ENCODE measurements at places on chromosomes 1 and 21. TPM values are rescaled to one million over a fixed set of nuclear protein-coding genes. Genes with fewer than 3 reads are reported as not detected.
A peak's percentile ranks its signal among the peaks of the same experiment; 100 is the strongest.

TP73 gene
- total RNA-seq, result 4.8 TPM

KRTAP11-1 gene
- not detected for total RNA-seq

C1orf94 gene
- 0.29 TPM for total RNA-seq

BRINP3 gene
- total RNA-seq, result not detected

FAAH gene
- total RNA-seq, result 53.4 TPM

YRDC gene
- total RNA-seq, result 22.0 TPM

DNA sequence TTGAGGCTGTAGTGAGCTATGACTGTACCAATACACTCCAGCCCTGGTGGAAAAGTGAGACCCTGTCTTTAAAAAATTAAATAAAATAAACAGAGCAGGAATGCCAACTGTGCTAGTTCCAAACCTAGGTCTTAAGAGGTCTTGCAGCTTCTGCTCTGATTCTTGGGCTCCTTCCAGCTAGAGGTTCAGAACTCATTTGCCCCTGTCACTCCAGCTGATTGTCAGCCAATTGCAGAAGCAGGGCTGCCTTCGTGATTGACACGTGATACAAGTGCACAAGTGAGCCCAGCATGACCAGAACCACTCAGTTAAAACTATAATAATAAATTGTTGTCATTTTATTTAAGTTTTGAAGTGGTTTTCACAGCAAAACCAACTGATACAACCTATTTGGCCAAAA, 298.4 kb downstream of the USP25 start:
- no peaks in the 10 kb centered on the region for H3K36me3 ChIP-seq
- H3K27me3 ChIP-seq, result no peaks in the 10 kb centered on the region
- no peak for DNase-seq
- no peak overlapping the region for H3K4me3 ChIP-seq

DNA sequence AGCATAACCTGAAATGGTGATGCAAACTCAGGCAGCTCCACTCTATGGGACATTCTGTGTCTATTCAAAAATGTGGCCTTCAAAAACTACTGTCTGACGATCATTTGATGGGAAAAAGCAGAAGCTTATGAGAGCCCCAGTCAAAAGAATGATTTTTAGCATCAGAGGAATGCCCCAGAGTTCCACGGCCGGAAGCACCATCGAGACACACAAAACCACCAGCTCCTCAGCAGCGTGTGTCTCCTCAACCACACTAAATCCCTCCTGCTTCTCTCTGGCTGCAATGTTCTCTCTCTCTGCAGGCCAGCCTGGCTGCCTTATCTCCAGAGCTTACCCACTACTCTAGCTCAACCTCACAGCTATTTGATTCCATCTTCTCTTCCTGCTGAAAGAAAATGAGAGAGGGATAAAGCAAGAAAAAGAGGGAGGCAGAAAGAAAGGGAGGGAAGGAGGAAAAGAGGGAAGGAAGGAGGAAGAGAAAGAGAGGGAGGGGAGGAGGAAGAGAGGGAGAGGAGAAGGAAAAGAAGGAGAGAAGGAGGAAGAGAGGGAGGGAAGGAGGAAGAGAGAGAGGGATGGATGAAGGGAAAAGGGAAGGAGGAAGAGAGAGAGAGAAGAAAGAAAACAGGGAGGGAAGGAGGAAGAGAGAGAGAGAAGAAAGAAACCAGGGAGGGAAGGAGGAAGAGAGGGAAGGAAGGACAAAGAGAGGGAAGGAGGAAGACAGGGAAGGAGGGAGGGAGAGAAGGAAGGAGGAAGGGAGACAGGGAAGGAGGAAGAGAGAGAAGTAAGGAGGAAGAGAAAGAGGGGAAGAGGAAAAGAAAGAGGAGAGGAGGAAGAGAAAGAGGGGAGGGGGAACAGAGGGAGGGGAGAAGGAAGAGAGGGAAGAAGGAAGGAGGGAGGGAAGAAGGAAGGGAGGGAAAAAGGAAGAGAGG, 33.5 kb upstream of the LAPTM5 start:
- H3K4me3 ChIP-seq, result no peak overlapping the region
- peaks cover 3% of the 10 kb centered on the region for H3K4me1 ChIP-seq
- no peak for DNase-seq
- no peak overlapping the region for H3K27ac ChIP-seq
- H3K27me3 ChIP-seq, result no peaks in the 10 kb centered on the region

- H3K4me1 ChIP-seq, result no peaks in the 10 kb centered on the region
- no peak overlapping the region for H3K27ac ChIP-seq
- H3K27me3 ChIP-seq, result no peaks in the 10 kb centered on the region
- H3K36me3 ChIP-seq, result no peaks in the 10 kb centered on the region
- H3K4me3 ChIP-seq, result no peak overlapping the region
- DNase-seq, result no peak
Observed at GRCh38 chr1:206880314-206880713, 14.9 kb downstream of the IL20 start.

DNA sequence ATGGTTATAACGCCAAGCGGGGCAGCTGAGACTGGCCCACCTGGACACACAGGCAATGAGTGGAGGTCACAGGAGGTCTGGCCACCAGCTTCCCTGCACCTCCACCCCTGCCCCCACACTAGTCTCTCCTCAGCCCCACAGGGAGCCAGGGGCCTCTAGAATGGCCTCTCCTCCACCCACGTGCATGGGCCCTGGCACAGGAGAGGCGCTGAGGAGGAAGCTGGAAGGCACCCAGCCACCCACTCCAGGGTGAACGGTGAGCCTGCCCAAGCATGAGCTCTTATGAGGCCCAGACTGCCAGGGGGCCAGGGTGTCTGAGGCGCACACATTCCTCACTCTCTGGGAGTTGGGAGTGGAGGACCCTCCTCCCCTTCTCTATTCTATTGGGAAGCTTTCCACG, 22.2 kb downstream of the LRP8 start:
- H3K27ac ChIP-seq, result no peak overlapping the region
- H3K4me3 ChIP-seq, result no peak overlapping the region
- H3K36me3 ChIP-seq, result no peaks in the 10 kb centered on the region
- no peaks in the 10 kb centered on the region for H3K27me3 ChIP-seq
- no peak for DNase-seq

- no peak for DNase-seq
- H3K36me3 ChIP-seq, result no peaks in the 10 kb centered on the region
- no peak overlapping the region for H3K4me3 ChIP-seq
- H3K27ac ChIP-seq, result no peak overlapping the region
Observed at GRCh38 chr1:232704694-232705680, 75.1 kb upstream of the SIPA1L2 start.

DNA sequence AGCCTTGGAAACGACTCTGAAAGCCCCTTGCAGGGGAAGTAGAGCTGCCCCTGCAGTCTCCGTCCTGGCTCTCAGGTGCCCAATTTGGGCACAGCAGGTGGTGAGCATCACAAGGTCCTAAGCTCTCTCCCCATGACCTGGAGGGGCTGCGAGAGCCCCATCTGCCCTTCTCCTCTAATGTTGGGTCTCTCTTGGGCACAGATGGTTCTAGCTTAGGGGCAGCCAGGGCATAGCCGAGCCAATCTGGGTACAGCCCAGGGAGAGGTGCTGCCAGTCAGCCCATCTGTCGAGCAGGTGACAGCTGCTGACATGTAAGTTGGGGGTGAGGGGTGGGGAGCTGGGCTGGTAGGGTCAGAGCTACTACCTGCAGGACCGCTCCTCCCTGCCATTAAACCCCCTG, 50.7 kb downstream of the SYT2 start:
- no peak overlapping the region for H3K27ac ChIP-seq
- no peaks in the 10 kb centered on the region for H3K36me3 ChIP-seq
- DNase-seq, result no peak
- H3K4me1 ChIP-seq, result no peaks in the 10 kb centered on the region

GRCh38 chr1:53708687-53709086, 30.3 kb downstream of the GLIS1 start:
- no peaks in the 10 kb centered on the region for H3K36me3 ChIP-seq
- no peak for DNase-seq
- no peak overlapping the region for H3K27ac ChIP-seq
- H3K27me3 ChIP-seq, result no peaks in the 10 kb centered on the region
- H3K4me3 ChIP-seq, result no peak overlapping the region
- no peaks in the 10 kb centered on the region for H3K4me1 ChIP-seq

DNA sequence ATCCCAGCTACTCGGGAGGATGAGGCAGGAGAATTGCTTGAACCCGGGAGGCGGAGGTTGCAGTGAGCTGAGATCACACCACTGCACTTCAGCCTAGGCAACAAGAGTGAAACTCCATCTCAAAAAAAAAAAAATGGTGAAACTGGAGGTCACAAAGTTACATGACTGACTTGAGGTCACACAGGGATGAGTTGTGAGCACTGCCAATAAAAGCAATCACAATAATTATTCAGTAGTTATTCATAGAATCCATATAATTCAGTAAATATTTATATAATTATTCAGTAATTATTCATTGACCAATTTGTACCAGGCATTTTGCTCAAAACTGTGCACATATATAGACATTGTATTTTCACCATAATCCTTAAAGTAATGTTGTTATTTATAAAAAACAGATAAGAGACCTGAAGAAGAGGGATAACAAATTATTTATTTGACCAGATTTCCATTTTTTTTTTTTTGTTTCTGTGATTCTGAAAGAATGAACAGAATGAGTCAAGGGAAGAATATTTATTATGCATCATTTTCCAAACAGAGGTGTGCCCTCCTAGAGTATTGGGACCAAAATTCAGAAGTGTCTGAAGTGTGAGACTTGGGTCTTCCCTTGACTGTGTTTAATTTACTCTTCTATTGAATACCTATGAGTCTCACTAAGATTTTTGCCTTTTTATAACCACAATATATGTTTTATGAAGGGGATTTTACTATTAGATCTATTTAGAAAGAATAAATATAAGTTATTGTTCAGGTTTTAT, 43.0 kb downstream of the PRKAB2 start:
- H3K27ac ChIP-seq, result no peak overlapping the region
- H3K36me3 ChIP-seq, result no peaks in the 10 kb centered on the region
- no peak overlapping the region for H3K4me3 ChIP-seq
- H3K4me1 ChIP-seq, result no peaks in the 10 kb centered on the region

- H3K27me3 ChIP-seq, result no peaks in the 10 kb centered on the region
- H3K4me3 ChIP-seq, result no peak overlapping the region
- no peaks in the 10 kb centered on the region for H3K36me3 ChIP-seq
- no peak overlapping the region for H3K27ac ChIP-seq
- DNase-seq, result no peak
Observed at GRCh38 chr1:100780814-100781213, 61.3 kb downstream of the VCAM1 start.

DNA sequence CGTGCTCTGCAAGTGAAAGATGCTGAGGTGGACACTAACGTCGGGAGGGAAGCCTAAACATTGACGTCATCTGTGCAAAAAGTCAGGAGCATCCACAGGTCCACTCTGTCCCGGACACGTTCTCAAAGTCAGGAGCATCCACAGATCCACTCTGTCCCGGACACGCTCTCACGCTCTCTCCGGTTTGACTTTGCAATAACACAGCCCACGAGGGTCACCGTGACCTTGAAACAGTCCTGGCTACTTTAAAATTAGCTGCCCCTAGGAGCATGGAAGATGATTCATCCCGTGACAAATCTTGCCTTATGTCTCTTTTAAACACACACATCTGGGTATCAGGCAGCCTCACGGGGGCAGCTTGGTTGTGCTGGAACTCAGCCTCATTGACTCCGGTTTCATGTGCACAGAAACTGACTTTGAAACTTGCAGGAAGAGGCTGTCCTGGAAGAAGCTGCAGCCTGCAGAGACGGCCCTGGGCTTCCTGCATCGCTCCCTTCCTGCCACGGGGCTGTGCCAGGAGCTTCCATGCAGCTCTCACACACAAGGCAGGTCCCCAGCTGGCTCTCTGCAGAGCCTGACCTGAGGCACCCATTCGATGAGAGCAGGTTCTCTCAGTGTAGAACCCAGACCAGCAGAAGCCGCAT, 18.1 kb upstream of the COL18A1 start:
- peak; percentile 52 for DNase-seq
- no peaks in the 10 kb centered on the region for H3K27me3 ChIP-seq
- no peak overlapping the region for H3K4me3 ChIP-seq
- H3K27ac ChIP-seq, result no peak overlapping the region

- DNase-seq, result peak; percentile 88
- H3K36me3 ChIP-seq, result no peaks in the 10 kb centered on the region
- no peaks in the 10 kb centered on the region for H3K4me1 ChIP-seq
- peak within 1 kb of the TSS; percentile 79 for H3K4me3 ChIP-seq
- H3K27me3 ChIP-seq, result peaks cover 74% of the 10 kb centered on the region
Observed at GRCh38 chr21:31872452-31873274, at the start of gene HUNK. Gene HUNK, plus strand, starts transcription at chr21:31873020. Its CDS starts 655 bp downstream, at chr21:31873675.

DNA sequence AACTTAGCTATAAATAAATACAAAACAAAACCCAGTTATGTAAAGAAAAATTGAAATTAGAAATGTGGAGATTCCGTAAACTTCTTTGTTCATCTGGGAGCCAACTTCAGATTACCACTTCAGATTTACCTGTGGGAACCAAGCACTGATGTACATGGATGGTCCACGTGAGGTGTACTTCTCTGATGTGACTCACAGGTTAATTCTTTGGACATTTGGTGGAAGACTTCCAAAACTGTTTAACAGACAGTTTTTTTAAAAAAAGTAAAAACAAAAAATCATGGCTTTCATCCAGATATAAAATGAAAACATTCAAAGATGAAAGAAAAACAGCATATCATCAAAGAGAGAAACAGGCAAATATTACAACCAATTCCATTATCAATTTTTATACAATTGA, 92.0 kb downstream of the MAST2 start:
- no peaks in the 10 kb centered on the region for H3K27me3 ChIP-seq
- H3K4me1 ChIP-seq, result no peaks in the 10 kb centered on the region
- H3K27ac ChIP-seq, result no peak overlapping the region
- H3K36me3 ChIP-seq, result peaks cover 12% of the 10 kb centered on the region
- no peak for DNase-seq
- H3K4me3 ChIP-seq, result no peak overlapping the region

DNA sequence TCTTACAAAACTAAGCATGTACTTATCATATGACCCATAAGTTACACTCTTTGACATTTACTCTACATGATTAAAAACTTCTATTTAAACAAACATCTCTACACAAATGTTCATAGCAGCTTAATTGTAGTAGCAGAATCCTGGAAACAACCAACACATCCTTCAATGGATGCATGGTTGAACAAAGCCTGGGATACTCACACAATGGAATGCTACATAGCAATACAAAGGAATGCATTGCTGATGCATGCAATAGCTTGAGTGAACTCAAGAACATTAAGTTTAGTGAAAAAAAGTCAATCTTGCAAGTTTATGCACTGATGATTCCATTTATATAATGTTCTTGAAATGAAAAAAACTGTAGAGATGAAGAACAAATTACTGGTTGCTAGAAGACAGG, 686.9 kb downstream of the LRRIQ3 start:
- H3K27ac ChIP-seq, result no peak overlapping the region
- no peak for DNase-seq
- H3K36me3 ChIP-seq, result no peaks in the 10 kb centered on the region
- H3K27me3 ChIP-seq, result no peaks in the 10 kb centered on the region
- no peaks in the 10 kb centered on the region for H3K4me1 ChIP-seq
